Heart left ventricle (tissue), 16 donors: ENCODE measurements at places on chromosomes 4 and X. TPM values are rescaled to one million over a fixed set of nuclear protein-coding genes. Genes with fewer than 3 reads are reported as not detected.

GRCh38 chrX:79181401-79181800 is 36.9 kb downstream of the GPR174 start:
- no peak for DNase-seq

DNA sequence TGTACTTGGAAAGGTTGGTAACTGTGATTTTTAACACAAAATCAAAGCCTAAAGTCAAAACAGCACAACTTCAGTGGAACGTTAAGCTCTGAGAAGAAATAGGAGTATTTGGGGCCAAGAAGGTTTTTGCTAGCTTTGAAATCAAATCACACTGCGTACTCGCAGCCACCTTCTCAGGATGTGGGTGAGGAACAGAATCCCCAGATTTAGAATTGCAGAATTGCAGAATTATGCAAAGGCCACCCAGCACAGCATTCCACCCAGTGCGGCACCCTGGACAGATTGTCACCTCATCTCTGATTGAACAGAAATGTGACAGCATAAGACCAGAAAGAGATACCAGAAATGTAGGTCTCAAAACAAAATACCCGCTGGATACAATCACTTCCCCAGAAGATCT is 181.1 kb downstream of the DHX15 start:
- DNase-seq, result no peak

- DNase-seq, result no peak
Observed at GRCh38 chrX:5842601-5843000, 386.1 kb downstream of the NLGN4X start.

DNA sequence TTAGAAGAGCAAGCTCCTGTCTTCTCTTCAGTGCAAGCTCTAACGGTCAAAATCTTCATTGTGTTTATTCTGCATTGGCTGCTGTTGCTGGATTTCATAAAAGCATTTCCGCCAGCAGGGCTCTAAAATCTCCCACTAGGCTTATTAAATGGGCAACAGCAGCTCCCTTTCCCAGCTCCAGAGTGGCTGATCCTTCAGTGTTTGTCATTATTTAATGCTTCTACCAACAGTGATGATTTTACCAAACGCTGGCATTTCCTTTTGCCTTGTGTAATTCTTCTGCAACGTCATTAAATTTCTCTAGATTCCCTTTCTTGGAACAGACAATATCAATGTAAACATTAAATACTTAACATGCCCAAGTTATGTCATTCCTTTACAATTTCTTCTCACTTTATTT is 20.1 kb downstream of the SLC7A11 start:
- DNase-seq, result no peak

DNA sequence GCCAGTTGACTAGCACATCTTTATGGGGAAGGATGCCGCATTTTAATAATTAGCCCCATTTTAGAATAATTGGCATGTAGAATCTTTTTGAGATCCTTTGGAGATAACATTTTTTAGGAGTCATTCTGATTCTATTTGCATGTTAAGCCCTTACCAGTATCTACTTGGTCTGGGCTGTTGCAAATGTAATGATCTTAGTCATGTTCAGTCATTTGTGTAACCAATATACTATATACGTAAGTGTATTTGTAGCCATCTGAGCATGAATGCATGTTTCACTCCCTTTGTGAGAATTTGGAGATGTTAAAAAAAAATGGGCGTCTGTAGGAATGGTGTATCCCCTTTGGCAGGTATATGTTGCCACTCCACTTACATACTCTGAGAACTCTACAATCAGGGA is 119.1 kb downstream of the TEX13A start:
- DNase-seq, result no peak

DNA sequence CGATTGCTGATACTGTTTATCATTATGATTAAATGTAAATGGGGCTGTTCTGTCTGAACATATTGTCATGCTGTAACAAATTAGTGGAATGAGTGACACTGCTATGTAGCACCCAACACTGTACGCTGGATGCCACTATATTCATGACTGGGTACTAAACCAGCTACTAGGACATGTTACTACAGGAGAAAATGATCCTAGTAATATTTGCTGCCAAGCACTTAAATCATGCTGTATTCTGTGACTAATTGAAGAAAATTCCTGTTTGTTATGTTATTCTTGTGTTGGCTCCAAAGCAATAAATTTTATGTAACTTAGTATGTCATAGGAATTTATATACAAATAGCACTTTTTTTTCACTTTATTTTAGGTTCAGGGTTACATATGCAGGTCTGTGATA is 804.2 kb downstream of the CENPC start:
- no peak for DNase-seq

DNA sequence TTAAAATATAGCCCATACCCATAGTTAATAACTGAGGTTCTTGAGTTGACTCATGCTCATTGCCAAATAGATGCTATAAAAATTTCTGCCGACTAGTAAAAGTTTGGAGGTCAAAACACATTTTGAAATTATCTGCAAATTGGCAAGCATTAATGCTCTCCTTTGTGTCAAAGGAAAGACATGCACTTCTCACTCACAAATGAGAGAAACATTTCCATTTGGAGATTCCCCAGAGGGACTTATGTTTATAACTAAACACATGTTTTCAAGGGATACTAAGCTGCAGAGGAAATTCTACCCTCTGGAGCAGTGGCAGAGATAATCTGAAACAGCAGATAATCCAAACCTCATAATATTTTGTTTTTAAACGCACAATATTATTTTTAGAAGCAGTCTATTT is 45.7 kb upstream of the CCDC160 start:
- no peak for DNase-seq

DNA sequence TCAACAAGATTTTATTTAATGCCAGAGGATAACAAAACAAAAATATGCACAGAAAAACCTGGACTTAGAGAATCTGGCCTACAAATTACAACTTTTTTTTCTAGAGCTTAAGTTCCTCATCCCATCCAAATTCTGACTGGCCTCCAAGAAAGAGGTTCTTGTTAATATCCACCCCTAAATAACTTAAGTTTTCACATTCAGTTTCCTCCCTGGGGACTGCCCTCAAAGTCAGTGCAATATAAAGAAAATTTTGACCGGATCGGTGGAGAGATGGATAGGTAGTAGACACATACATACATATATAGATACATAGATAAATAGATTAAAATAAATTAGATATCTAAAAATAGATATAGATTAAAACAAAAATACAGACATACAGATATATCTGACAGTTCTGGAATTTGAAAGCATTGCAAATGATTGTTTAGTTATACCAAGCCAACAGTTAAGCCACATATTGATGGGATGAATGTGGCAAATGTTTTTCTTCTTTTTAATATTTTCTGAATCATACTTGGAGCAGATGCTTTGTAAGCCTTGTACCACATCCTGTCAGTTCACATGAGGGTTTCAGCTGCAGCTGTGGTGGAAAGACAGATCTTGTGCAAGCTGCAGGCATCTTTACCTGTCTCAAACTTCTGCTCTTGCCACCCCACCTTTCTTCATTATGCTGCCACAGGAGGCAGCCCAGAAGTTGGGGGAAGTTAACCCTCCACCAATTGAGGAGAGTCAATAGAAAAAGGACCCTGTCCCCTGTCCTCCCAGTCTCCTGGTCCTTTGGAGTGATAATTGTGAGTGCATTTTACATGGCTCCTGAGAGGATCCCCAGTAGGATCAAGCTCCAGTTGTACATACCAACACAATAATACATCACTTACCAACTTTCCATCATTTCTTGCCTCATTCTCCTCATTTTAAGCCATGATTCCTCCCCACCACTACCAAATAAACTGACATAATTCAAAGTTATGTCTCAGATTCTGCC is 58.5 kb upstream of the PRDM8 start:
- no peak for DNase-seq

DNA sequence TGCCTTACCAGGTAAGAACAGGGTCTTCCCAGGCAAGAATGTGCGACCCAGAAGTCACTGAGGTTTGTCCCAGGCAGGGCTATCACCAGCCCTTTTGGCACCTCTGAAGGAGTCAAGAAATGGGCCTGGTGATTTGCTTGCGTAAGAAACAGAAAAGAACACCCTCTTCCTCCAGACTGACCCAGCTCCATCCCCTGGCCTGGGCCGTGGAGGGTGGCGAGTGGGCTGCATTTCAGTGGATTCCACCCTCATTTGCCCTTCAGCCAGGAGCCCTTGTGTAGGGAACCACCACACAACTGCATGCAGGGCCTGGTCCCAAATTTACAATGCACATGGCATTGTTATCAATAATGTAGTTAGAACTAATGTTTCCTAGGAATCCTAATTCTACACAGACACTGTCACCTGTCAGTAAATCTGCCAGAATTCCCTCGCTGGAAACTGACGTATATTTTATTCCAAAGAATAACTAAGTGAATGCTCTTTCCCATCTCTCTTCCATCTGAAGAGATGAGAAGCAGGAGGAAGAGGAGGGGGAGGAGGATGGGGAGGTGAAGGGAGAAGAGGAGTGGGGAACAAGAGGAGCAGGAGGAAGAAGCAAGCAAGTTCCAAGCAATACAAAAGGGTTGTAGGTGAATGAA is 46.6 kb downstream of the TSPAN5 start:
- no peak for DNase-seq

- no peak for DNase-seq
Observed at GRCh38 chr4:8117278-8117682, 41.3 kb downstream of the ABLIM2 start.

- DNase-seq, result no peak
Observed at GRCh38 chrX:13983734-13984133, 46.0 kb downstream of the GEMIN8 start.

- DNase-seq, result no peak
Observed at GRCh38 chrX:103540145-103540544, 20.9 kb upstream of the RAB40A start.

DNA sequence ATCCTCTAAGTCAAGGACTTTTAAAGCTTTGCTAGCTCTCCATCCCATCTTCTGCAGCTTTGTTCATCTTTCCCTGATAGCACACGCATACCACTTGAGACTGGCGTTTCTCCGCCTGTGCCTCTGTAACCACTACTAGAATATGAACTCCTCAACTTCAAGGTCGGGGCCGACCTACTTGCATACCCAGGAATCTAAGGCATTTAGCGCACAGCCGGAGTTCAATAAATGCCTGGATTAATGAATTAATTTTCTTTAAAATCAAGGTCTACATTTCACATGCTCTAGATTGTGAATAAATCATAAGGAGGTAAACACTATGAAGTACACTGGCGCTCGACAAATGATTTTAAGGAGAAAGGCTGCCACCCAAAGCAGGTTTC is 89.3 kb downstream of the HNRNPD start:
- no peak for DNase-seq

GRCh38 chr4:40910706-40911105 is 161.0 kb downstream of the NSUN7 start:
- DNase-seq, result no peak

DNA sequence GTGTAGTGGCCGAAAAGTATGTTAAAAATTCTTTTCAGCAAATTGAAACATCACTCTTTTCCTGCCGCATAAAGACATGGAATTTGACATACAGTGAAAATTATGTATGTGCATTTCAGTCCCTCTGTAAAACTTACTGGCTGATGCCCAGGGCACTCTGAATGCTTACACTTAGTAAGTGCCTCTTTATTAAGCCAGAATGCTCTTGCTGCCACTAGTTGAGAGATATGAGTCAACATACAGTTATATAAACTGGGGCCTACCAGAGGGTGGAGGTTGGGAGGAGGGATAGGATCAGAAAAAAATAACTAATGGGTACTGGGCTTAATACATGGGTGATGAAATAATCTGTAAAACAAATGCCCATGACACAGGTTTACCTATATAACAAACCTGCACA is 38.1 kb upstream of the TRPC5 start:
- no peak for DNase-seq

- DNase-seq, result no peak
Observed at GRCh38 chr4:110898290-110898689, 275.4 kb upstream of the PITX2 start.

- no peak for DNase-seq
Observed at GRCh38 chrX:72478853-72479252, 93.8 kb downstream of the HDAC8 start.

- no peak for DNase-seq
Observed at GRCh38 chr4:125988464-125988863, 673.7 kb downstream of the FAT4 start.

- no peak for DNase-seq
Observed at GRCh38 chr4:2828758-2829181, 14.9 kb upstream of the ADD1 start.

DNA sequence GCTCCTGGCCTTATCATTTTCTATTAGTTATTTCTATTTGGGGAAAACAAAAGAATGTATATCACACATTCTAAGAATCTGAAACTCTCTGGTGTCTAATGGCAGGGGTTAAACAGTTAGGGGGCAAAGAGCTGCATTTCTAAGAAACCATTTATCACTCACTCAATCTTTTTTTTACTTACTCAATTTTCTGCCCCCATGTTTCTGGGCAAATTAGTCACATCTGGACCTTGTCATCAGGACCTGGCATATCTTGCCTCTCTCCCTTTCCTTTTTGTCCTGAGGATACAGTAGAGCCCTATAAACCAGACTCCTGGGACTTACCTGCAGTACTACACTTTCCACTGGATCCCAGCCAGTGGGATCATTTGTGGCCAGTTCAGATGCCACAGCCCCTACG is 89.1 kb downstream of the ANXA3 start:
- DNase-seq, result no peak

DNA sequence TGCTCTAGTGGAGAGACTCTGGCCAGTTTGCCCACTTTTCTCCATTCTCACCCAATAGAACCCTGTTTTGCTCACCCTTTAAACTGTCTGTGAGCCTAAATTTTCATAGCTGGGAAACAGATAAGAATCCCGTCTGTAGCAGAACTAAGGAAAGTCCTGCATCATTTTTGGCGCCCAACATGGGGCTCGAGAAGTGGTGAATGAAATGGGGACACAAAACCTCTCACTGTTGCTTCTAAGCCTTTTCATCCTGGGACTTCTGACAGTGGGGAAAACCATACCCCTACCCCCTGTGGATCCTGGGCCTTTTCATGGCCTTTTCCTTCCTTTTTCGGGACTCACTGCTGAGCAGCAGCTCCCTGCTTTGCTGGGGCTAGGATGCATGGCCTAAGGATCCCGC is 189.9 kb downstream of the INPP4B start:
- no peak for DNase-seq

GRCh38 chrX:122092360-122092759 is 1045.0 kb downstream of the GLUD2 start:
- no peak for DNase-seq

DNA sequence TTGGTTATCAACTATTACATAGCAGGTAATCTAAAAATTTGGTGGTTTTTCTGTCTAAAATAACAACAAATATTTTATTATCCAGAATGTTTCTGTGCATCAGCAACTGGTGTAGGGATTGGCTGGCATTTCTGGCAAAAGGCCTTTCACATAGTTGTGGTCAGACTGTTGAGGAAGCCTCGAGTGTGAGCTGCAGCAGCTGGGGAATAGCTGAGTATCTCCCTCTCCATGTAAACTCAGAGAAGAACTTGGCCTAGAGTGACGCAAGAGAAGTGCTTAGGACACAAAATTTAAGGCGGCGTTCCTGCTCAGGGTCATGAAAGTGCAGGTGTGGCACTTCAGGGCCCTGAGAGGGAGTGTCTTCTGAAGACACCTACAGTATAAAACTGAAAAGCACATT is 558.9 kb downstream of the SPOCK3 start:
- DNase-seq, result no peak

GRCh38 chrX:74736450-74736849 is 122.0 kb upstream of the RLIM start:
- no peak for DNase-seq

MAGED4B gene
- 1.4 TPM for total RNA-seq

JAKMIP1 gene
- 0.23 TPM for total RNA-seq

MAGEB2 gene
- not detected for total RNA-seq

FREM3 gene
- not detected for total RNA-seq

MAGEA8 gene
- total RNA-seq, result not detected

SPINK2 gene
- not detected for total RNA-seq

FAM47C gene
- total RNA-seq, result not detected

SPATA18 gene
- 3.6 TPM for total RNA-seq

HTRA3 gene
- 44.5 TPM for total RNA-seq

ARMCX6 gene
- 42.5 TPM for total RNA-seq

ADH1A gene
- total RNA-seq, result 1.9 TPM
